ENCODE measurements at places on chromosomes 1 and 21.

GRCh38 chr1:192678099-192678498 is 42.2 kb downstream of the RGS13 start:
- DNase-seq: no peak

DNA sequence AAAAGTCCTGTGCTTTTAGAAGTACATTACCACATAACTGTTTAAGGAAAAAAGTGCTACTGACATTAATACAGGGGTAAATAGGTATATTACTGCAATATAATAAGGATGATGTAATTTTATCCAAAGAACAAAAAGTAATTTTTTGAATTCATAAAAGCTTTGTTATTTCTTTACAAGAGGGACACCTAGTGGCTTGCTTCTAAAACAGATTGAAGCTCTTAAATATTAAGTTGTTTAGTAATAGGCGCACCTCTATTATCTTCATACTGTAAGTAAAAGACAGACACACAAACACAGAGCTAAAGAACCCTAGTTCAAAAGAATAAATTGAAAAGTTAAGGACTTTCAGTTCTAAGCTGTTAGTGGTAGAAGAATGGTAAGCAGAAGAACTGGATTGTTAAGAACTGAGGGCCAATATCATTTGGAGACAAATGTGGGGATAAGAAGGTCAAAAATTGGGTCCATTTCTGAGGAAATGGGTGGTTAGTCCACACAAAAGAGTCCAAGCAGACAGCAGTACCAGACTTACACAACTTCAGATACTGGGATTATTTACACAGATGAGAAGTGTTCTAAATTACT is 15.4 kb downstream of the ZNHIT6 start:
- DNase-seq: no peak

DNA sequence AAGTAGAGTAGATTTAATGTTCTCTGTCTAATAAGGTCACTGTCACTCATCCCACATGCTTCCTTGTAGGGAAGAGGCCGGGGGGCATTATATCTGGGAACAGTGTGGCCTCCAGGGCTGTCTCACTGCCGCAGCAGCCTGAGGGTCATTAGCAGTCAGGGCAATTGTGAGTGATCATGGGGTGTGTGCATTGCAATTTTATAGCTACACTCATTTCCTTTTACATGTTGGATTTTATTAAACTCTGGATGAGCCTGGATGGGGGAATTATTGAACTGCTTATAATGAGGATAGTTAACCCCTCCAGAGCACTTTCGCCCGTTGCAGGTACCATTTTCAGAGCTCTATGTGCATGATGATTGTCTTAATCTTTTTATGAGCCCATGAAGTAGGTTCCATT is 60.9 kb upstream of the DISP3 start:
- no peak for DNase-seq

DNA sequence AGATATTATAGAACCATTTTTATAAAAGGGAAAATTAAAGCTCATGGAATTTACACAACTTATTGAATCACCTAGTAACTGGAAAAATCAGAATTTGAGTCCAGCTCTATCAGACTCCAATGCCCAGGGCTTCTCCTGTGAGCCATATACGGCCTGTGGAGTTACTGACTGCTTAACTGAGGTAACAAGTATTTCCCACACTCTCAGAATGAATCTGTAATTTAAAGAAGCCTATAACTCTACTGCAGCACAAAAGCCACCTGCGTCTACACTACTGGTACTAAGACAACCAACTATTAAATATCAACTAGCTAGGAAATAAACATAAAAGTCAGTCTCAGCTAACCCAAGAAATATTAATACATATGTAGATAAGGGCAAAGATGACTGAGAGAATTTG is 29.4 kb downstream of the SMYD3 start:
- DNase-seq: no peak

DNA sequence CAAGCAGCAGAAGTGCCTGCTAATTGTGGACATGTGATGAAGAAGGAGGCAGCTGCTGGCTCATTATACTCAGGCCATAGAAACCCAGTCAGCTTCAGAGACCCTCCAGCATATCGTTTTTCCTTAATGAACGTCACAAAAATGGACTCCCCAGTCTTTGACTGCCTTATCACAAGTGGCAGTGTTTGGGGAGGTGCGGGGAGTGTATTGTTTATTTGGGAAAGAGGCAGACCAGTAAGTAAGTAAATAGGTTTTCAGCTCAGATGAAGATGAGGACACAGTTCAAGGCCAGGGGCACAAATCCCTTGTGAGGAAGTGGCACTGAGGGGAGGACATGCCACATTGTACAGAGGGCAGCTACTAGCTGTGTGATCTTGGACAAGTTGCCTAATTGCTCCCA is 43.5 kb upstream of the NRDC start:
- DNase-seq: no peak

DNA sequence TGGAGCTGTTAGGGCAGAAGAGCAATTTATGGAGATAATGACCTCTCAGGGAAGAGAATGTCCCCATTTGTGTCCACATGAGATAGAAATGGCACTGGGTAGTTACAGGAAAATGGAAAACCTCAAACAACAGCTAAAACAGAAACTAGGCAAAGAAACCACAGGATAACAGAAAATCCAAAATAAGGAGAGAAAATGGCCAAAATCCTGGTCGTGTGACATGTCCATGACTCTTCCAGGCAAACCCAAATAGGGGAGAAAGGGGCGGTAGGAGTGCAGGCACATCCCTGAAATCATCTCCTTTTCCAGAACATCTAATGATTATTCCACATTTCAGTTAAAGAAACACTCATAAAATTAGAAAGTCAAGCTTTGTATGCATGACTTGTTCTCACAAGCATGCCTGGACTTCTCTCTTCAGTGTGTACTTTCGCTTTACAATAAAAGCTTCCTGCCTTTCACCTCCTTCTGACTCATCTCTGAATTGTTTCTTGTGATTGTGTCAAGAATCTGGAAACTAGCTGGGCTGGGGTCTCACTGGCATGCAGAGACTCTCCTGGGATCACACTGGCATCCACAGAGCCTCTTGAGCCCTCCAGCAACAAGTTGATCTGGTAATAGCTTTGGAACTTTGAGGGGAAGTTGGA is 171.4 kb upstream of the ZP4 start:
- DNase-seq: no peak

DNA sequence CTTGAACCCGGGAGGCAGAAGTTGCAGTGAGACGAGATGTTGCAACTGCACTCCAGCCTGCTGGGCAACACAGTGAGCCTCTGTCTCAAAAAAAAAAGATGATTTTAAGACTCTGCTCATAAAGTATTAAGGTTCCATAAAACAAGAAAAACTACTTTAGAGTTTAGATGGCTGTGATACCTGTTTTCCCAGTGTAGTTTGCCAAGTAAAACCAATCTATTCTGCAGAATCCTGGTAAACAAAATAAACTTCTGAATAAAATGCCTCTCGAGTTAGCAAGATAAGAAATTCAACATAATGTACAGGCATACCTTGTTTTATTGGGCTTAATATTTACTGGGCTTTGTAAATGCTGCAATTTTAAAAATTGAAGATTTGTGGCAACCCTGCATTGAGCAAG is 30.8 kb downstream of the LTN1 start:
- no peak for DNase-seq

- no peak for DNase-seq
Measured at GRCh38 chr1:116494745-116495144, 76.1 kb downstream of the CD58 start.

DNA sequence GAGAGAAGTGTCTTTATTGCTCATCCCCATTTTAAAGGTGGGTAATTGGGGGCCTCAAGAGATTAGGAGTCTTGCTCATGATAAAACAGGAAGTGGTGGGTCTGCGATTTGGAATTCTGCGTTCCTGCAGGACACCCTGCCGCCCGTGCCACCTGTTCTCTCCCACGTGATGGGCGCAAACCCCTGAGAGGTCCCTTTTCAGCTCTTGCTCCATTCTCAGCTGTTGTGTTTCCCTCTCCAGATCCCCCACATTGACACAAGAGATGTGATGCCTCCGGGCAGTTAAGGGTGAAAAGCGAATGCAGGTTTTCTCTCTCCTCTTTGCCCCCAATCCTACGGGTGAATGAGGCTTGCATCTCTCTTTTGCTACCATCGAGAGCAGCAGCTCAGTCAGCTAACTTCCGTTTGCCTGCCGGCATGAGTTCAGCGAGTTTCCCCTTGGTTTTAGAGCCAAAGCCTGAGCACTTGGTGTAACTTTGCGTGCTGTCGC is 57.5 kb downstream of the KIF26B start:
- no peak for DNase-seq

DNA sequence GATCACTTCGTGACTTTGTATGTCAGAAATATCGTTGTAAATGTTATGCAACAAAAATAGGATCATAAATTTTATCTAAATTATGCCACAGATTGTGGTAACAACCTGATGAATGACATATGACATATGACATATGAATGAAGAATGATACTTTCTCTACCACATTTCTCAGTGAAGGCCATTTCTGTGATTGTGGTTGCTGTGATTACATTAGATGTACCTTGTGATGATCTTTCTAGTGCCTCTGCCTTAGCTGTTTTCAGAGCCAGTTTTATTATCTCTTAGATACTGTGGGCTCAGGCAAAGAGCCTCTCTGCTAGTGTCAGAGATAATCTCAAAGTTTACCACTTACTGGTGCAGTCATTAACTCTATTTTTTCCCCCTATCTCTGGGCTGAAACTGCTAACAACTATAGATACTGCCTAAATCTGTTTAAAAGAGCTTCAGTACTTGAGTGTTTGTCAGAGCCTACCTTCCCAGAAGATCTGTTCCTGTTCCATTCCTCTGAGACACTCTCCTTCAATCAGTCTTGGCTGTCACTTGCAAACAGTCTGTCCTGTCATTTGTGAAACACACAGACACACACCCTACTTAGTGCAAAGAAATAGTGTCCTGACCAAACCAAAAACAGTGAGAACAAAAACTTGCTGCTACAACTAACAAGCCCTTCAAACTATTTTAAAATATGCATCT is 55.5 kb downstream of the HMCN1 start:
- no peak for DNase-seq

DNA sequence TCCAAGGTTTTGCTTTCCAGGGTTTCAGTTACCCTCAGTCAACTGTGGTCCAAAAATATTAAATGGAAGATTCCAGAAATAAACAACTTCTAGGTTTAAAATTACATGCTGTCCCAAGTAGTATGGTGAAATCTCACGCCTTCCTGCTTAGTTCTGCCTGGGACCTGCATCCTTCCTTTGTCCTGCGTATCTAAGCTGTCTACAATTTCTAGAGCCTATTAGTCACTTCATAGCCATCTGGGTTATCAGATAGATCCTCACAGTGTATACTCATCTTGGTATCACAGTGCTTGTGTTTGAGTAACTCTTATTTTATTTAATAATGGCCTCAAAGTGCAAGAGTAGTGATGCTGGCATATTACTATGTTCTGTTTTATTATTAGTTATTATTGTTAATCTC is 157.7 kb downstream of the ROR1 start:
- no peak for DNase-seq

DNA sequence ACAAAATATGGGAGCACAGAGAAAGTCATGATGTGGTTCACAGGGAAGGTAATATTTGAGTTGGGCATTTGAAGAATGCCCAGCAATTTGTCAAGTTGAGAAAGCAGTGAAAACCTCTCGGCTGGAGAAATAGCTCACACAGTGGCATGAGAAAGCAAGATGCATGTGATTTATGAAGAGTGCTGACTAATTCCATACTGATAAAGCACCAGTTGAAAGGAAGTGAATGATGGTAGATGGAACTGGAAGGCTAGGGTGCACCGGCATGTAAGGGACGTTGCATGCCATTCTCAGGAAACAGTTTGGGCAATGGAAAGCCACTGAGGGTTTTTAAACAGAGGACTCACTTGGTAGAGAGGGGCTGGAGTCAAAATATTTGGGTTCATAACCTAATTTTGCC is 53.5 kb upstream of the MTF2 start:
- DNase-seq: no peak

DNA sequence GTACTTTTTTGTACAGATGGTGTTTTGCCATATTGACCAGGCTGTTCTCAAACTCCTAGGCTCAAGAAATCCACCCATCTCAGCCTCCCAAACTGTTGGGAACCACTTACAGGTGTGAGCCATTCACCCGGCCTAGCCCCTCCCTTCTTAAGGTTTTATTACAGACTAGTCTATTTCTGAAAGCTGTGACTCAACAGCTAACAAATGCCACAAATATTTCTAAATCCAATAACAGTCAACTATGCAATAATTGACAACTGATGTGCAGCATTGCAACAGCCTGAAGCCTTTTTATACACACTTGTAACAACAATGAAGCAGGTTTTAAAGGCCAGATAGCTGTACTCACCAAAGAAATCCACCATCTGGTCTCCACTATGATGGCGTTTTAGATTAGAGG is 51.4 kb downstream of the GRIK1 start:
- no peak for DNase-seq

- DNase-seq: no peak
Measured at GRCh38 chr1:27349784-27350662, 8.2 kb downstream of the SYTL1 start.

DNA sequence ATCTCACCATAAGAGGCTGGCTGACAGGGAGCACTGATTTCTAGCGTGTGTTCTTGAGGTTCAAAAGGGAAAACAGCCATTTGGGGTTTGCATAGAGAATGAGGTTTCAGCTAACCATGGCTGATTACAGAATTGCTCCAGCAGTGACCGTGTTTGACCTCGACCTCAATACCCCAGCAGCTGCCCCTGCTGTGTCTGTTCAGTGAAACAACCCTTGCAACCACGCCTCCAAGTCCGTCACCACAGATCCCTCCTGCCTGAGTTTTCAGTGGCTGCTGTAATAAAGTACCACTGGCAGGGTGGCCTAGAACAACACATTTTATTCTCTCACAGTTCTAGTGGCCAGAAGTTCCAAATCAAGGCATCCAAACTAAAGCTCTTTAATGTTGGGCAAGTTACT is 147.7 kb downstream of the HUNK start:
- no peak for DNase-seq

DNA sequence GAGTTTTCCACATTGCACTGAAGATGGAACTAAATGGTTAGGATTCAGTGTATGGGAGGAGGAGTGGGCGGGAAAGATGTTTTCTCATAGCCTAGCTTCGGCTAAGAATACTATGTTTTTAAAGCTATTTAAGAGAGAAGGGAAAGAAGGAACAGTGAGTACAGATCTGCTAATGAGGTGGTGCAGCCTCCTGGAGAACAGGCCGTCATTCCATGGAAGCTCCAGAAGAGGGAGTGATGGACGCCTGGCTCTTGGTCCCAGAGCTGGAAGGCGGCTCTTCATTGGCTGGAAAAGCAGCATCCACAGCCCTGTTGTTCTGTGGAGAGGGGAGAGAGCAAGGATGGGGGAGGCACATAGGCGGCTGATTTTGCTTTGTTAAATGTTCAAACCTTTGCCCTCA is 6.9 kb downstream of the CAMK1G start:
- DNase-seq: peak; percentile 14

GRCh38 chr1:224264321-224264720 is 65.7 kb downstream of the NVL start:
- no peak for DNase-seq
